ENCODE measurements at places on chromosomes 13 and 19.

GRCh38 chr19:54178581-54179261 lies 5.8 kb upstream of the TMC4 start:
- peak; percentile 13 for DNase-seq

DNA sequence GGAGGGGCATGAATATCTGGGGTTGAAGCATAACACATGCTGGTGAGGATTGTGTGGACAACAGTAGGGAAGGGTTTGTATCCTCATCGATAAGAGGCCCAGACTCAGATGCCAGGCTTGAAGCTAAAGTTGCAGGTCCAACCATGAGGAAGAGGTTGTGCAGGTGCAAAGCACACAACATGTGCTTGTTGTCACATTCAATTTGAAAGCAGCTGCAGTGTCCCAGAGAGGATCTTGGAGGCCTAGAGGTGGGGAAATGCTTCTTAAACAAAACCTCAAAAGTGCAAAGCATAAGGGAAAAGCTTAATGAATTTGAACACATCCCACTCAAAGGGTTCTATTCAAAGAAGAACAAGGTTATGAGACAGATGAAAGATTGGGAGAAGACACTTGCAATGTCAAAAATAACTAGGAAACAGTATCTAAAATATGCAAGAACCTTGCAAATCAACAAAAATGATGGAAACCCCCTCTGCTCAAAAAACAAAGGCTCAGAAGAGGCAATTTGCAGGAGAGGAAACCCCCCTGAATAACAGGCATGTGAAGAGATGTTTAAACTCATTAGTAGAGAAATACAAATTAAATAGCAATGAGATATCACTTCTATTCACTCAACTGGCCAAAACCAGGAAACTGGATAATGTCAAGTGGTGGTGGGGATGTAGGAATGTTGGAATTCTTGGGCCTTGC lies 187.1 kb downstream of the KATNAL1 start:
- no peak for DNase-seq

GRCh38 chr19:14786421-14786851 lies 8.1 kb upstream of the ADGRE2 start:
- DNase-seq, result no peak

- no peak for DNase-seq
Observed at GRCh38 chr13:44093607-44094564, 214.2 kb downstream of the LACC1 start.

DNA sequence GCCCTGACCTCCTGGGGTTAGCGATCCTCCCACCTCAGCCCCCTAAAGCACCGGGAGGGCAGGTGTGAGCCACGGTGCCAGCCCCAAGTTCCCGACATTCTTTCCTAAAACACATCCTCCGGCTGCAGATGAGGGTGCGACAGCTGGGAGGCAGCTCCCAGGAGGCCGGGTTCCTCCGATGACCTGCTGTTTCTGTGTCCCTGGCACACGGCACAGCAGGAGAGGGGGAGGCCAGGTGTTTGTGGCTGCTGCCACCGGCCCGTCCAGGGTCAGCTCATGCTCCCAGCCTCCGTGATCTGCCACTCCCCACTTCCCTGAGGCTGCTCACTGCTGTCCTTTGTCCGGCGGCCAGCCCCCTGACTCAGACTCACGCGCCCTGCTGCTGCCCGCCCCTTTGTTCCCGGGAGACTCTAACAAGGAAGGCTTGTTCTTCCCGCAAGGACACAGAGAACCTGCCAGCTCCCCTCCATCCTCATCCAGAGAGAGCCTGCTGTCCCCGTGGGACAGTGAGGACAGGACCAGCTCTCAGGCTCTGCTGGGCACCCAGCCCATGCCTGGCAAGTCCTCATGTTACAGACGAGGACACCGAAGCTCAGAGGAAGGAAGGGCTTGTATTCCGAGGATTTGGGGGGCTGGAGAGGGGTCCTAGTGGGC lies 10.6 kb upstream of the MADCAM1 start:
- DNase-seq, result peak; percentile 59

DNA sequence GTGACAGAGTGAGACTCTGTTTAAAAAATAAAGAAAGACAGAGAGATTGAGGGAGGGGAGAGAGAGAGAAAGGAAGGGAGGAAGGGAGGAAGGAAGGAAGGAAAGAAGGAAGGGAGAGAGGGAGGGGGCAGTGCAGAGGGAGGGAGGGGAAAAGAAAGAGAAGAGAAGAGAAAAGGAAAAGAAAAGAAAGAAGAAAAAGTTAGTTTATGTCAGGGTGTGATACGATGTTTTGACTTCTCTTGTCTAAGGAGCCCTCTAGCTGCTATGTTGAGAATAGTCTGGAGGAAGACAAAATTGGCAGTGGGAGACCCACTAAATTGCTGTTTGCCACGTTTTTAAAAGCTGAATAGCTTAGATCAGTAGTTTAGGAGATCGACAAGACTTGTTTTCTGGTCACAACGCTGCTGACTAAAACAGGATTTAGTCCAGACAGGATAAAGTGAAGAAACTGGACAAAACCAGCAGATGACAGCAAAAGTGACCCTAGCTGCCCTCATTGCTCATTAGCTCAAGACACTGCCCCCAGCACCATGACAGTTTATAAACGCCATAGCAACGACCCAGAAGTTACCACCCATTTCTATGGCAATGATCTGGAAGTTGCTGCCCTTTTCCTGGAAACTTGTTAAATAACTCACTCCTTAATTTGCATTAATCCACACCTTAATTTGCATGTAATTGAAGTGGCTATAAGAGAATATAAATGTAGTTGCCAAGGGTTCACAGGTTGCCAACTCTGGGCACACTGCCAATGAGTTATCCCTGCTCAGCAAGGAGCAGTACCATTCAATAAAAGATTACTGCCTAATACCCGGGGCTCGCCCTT lies 11.1 kb downstream of the TEX101 start:
- peak; percentile 70 for DNase-seq

DNA sequence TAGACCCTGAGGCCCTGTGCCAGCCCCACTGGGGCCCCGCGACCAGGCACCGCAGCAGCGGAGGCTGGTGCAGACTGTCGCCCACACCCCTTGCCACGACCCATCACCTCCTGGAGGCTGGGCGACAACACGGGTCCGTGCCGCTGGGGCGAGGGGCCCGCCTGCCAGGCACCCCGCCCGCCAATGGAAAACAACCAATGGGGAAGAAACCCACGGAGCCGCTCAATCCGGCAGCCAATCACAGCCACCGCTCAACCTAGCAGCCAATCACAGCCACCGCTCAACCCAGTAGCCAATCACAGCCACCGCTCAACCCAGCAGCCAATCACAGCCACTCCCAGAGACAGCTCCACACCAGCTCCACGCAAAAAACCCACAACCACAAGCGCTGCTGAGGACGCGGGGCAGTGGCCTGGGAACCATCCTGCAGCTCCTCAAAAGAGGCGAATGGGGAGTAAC lies 29.7 kb downstream of the GPX4 start:
- DNase-seq, result no peak

- DNase-seq, result no peak
Observed at GRCh38 chr19:16951529-16951928, 62.7 kb downstream of the F2RL3 start.

- no peak for DNase-seq
Observed at GRCh38 chr19:53598361-53598760, 33.4 kb upstream of the DPRX start.

- DNase-seq, result no peak
Observed at GRCh38 chr19:36125557-36125956, 10.3 kb downstream of the TBCB start.

All from NCI-H1092 treated with DMSO at 0.1 percent for 48 hours (cell line).